NCI-H2081 treated with DMSO at 0.1 percent for 48 hours (cell line): ENCODE measurements at places on chromosomes 2 and 18.

GRCh38 chr2:5932556-5933469 lies 240.6 kb downstream of the SOX11 start:
- no peak for DNase-seq

GRCh38 chr2:191311627-191312026 lies 66.4 kb downstream of the MYO1B start:
- no peak for DNase-seq

DNA sequence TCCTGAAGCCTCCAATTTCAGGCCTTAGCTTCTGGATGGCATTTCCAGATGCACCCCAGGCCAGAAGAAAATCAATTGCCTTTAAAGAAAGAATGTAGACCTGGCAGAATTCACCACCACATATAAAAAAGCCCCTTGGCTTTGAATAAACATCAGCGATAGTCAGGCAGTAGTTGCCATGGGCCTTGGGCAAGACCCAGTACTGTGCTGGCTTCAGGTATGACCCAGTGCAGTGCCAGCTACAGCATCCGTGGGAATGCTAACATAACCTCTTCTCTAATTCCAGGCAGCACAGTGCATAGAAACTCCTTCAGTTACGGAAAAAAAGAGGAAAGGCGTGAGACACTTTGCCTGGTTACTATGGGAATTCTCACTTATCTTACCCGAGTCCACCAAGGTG lies 539.6 kb upstream of the LRRTM4 start:
- no peak for DNase-seq

GRCh38 chr2:234375176-234375880 lies 121.6 kb downstream of the ARL4C start:
- DNase-seq = no peak

DNA sequence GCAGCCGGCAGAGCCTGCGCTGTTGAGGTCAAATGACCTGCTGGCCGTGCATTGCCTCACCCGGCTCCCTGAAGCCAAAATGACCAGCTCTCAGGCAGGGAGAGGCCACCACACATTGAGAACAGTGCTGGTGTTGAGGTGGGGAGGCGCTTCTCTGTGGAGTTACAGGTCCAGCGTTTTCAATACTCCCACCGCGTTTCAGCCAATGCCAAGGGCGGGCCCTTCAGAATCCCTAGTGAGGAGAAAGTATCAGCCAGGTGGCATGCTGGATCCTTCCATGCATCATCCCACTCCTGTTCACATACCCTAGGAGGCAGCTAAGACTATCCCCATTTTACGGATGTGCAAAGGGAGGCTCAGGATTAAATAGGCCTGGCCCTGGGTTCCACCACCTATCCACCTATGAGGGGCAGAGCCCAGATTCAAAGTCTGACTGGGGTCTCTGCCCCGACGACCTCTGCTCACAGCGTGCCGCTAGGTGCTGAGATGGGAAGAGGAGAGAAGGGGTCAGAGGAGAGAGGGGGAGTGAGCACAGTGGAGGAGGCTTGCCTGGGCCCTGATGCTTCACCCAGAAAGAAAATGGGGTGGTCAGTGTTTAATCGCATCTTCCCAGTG lies 137.6 kb upstream of the ID2 start:
- DNase-seq = no peak

DNA sequence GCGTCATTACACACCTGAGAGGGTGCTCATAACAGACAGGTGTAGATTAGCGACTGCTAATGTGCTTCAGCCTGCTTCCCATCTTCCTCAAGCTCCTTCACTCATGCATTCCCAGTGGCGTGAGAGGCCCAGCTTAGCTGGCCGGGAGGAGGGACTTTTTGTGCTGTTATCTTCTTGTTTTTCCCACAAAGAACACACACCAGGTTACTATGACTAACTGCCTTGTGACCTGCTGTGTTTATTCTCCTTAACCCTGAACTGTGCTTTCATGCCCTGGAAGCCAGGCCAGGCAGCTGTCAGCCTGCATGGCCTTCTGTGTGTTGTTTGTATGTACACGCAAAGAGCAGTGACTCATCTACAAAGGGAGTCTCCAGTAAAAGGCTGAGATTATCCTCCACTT lies 143.8 kb downstream of the PIEZO2 start:
- no peak for DNase-seq

GRCh38 chr2:168426861-168427260 lies 29.2 kb upstream of the CERS6 start:
- no peak for DNase-seq

DNA sequence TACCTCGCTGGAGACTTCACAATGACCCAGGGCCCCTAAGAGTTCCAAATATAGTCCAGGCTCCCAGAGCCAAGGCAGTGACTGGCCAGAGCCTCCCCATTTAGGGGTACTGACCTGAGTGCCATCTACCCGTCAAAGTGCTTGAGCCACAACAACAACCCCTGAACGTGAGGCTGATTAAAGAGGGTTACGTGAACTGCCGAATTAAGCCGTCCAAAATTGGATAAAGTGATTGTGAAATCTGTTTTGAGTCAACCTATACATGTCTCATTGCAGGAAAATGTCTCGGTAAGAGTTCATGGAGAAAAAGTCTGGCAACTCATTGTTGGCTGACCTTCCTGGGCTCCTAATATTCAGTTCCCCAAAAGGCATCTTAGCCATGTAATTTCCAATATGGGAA lies 116.3 kb downstream of the TTC32 start:
- DNase-seq = no peak

DNA sequence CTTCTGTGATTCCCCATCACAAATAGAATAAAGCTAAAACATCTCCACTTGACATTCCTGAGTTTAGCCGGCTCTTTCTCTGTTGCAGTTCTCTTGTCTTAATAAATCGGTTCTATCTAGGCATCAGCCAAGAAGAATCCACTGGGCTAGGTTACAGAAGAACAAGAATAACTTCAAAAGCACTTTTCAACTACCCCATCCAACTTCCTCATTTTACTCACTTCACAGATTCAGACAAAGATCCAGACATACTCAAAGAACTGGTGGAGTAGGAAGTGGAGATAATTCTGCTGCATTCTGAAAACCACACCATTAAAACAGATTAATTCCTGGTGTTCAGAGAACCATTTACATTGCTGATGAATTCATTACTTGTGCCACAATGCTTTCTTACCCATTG lies 9.6 kb upstream of the ALPK2 start:
- DNase-seq = no peak

DNA sequence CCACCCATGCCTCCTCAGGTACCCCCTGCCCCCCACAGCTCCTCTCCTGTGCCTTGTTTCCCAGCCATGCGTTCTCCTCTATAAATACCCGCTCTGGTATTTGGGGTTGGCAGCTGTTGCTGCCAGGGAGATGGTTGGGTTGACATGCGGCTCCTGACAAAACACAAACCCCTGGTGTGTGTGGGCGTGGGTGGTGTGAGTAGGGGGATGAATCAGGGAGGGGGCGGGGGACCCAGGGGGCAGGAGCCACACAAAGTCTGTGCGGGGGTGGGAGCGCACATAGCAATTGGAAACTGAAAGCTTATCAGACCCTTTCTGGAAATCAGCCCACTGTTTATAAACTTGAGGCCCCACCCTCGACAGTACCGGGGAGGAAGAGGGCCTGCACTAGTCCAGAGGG lies 803 bp upstream of the DES start:
- no peak for DNase-seq

DNA sequence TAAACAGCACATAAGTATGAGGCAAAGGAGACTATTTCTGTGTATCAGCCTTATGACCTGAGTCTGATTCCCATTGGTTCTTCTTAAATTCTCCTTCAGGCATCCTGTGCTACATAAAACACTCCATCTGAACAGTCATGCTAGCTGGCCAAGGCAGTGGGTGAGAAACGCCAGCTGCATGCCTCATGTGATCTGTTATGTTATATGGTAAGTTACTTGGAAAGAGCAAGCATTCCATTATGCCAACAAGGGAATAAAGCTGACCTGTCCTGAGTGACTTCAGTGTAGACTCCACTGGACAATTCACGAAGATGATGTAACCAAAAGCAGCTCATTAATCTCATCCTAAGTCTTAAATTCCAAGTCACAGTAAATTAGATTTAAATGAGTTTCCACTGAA lies 216.5 kb upstream of the FN1 start:
- DNase-seq = no peak

GRCh38 chr2:82411071-82411470 lies 2048.0 kb downstream of the SUCLG1 start:
- DNase-seq = no peak

DNA sequence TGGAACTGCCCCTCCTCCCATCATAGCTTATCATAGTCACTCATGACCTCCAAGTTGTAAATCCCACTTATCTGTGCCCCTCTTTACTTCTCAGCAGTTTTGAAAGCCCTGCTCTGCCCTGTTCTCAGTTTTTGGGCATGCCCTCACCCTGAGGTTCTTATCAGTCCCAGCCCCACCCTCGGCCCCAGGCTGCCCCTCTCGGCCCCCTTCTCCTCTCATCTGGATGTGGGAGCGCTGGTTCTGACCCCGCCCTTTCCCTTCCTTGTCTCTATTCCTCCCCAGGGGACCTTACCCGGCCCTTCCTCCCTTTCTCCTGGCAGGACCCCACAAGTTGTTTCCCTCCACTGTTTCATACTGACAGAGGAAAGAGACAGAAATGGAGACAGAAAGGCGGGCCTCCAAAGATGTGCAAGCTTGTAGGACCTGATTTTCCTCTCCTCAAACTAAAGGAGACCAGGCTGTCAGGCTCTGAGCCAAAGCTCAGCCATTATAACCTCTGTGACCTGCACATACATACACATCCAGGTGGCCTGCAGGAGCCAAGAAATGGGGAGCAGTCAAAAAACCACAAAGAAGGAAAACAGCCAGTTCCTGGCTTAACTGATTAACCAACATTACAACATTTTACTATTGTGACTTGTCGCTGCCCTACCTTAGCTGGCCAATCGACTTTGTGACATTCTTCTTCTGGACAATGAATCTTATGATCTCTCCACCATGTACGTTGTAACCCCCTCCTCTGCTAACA lies 171.0 kb upstream of the HS6ST1 start:
- DNase-seq = no peak

DNA sequence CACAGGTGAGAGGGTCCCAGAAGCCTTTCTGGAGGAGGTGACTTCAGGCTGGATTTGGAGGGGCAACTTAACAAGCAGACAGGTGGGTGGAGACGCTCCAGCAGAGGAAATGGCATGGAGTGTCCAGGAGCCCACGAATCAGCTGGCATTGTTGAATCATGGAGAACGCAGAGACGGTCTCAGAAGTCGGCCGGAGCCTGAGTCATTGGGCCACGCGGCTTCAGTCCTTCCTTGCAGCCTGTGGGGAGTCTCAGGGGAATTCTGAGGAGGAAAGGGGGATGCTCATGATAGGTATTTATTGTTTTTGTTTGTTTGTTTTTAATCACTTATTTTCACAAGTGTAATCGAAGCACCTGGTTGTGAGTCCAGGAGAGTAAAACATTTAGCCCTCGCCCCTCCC lies 184.6 kb upstream of the HDAC4 start:
- no peak for DNase-seq

- DNase-seq = no peak
Observed at GRCh38 chr2:173990970-173991819, 26.0 kb upstream of the SP3 start.

- DNase-seq = no peak
Observed at GRCh38 chr2:170038734-170039133, 139.2 kb upstream of the MYO3B start.

- DNase-seq = no peak
Observed at GRCh38 chr18:22132258-22132657, 37.1 kb upstream of the GATA6 start.

GRCh38 chr18:68525091-68525490 lies 189.8 kb downstream of the TMX3 start:
- no peak for DNase-seq

DNA sequence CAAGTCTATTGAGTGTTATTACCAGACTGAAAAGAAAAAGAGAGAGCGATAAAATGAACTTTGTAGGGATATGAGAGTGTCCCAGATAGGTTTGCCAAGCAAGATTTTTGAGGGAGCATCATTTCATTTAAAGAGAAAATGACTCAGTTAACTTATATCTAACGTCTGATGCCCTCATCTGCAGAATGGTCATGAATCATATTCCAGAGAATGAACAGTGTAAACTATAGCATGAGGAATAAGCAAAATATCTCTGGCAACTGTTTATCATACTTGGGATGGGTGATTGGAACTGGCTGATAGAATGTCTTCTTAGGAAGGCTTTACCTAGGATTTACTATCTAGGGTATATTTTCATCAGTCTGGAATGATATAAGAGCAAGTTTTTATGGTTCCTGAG lies 289.4 kb downstream of the CMPK2 start:
- DNase-seq = no peak

DNA sequence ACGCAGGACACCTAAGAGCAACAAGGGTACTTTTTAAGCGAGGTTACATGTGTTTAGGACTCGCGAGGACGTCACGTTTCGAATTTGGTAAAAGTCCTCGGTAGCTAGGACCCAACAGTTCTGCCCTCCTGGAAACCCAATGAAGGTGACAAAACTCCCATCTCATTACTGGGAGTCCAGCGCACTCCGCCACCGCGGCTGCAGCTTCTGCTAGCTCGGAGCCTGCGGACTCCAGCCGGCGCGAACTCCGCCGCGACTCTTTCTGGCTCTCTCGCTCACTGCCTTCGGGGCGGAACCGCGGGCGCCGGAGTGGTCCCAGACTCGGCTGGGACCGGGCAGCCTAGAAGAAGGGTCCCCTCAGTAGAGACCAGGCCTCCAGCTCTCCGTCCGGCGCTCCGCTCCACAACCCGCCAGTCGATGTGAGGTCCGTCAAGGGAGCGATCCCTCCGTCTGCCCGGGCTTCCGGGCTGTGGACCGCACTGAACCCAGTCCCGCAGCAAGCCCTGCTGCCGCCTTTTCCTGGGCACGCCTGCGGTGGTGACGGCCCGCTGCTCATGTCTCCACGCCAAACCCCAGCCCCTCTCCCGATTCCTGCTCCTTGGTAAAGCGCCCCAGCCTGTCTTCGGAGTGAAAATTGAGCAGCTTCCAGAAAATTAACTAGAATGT lies 3.0 kb upstream of the OSR1 start:
- no peak for DNase-seq

DNA sequence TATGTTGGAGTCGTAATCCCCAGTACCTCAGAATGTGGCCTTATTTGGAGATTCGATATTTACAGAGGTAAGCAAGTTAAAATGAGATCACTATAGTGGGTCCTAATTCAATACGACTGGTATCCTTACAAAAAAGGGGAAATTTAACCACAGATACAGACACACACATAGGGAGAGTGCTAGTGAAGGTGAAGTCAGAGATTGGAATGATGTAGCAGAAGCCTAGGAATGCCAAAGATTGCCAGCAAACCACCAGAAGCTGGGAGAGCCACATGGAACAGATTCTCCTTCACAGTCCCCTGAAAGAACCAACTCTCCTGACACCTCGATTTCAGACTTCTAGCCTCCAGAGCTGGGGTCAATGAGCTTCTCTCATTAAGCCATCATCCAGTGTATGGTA lies 17.7 kb upstream of the ACTR3 start:
- DNase-seq = no peak

DNA sequence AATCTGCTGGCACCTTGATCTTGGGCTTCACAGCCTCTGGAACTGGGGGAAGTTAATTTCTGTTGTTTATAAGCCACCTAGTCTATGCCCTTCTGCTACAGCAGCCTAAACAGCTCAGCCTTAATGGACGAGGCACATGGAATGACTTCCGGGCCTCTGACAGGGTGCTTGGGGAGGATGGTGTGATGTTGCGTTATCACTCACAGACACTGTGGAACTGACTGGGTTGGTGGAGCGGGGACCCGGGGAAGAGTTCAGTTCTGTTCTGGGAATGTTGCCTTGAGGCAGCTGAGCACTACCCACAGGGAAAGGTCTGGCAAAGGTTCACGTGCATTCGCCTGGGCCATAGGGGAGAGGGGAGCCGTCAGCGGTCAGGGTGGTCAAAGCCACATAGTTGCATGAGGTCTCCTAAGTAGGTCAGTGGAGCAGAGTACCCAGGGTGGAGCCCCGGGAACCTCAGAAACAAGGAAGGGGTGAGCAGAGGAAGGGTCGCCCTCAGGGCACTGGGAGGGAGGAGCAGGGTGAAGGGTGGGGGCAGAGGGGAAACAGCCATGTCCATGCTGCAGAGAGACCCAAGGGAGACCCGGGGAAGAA lies 36.2 kb downstream of the LRRFIP1 start:
- no peak for DNase-seq
